ENCODE measurements at places on chromosomes 11 and 22.

GRCh38 chr22:27537501-27537900 is 264.1 kb downstream of the MN1 start:
- DNase-seq = no peak

GRCh38 chr22:27542602-27543001 is 259.0 kb downstream of the MN1 start:
- no peak for DNase-seq

DNA sequence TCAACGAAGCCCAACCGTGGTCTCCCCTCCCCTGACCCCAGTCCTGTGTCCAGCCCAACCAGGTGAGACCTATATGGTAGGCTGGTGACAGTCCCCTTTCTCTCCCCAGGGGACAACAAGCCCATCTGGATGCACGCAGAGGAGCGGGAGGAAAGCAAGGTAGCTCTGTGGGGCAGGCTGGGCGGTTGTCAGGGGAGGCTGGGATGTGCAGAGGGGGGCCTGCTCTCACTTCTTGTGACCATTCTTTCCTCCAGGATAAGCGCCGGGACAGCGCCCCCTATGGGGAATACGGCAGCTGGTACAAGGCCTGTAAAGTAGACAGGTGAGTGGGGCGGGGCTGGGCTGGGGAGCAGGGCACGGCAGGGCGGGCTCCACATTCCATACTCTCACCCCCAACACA is 3.5 kb upstream of the RAB1B start:
- peak; percentile 72 for DNase-seq

- peak; percentile 46 for DNase-seq
Observed at GRCh38 chr11:9250139-9250582, 15.0 kb downstream of the DENND5A start.

DNA sequence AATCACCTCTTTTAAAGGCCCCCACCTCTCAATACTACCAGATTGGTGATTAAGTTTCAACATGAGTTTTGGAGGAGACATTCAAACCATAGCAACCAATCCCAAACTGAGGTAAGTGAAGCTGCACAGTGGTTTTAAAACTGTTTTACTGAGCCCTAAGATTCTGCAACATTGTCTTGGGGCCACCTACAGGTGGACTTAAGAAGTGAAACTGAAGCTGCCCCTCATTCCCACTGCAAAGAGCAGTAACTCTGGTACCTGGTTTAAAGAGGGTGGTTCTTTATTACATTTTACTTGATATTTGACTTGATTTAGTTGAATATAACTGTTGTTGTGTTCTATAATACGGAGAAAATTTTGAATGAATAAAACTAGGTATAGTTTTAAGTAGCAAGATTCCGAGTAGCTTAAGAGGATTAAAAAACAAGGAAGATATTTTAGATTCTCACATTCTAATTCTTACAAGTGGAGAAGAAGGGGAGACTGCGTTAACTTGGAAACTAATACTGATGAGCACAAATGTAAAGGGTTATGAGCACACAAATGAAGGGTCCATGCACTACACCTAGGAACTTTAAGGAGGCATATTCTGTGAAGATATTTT is 26.7 kb downstream of the SYT9 start:
- DNase-seq = no peak

GRCh38 chr11:67354075-67355022 is 1.0 kb upstream of the POLD4 start:
- DNase-seq = no peak

DNA sequence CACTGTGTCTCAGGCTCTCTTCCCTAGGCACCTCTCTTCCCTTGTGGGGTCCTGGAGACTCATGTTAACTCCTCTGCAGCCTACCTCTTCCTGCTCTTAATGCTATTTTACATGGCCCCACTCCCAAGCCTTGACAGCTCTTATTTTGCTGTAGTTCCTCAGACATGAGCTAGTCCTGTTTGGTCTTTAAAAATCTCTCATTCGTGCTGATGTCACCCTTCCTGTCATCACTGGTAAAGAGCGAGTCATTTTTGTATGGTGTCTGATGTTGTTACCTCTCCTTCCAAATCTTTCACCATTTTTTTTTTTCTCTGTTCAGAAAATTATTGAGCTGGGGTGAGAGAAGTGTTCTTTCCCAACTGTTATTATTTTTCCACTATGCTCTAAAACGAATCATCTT is 84.8 kb upstream of the ZBED5 start:
- no peak for DNase-seq

DNA sequence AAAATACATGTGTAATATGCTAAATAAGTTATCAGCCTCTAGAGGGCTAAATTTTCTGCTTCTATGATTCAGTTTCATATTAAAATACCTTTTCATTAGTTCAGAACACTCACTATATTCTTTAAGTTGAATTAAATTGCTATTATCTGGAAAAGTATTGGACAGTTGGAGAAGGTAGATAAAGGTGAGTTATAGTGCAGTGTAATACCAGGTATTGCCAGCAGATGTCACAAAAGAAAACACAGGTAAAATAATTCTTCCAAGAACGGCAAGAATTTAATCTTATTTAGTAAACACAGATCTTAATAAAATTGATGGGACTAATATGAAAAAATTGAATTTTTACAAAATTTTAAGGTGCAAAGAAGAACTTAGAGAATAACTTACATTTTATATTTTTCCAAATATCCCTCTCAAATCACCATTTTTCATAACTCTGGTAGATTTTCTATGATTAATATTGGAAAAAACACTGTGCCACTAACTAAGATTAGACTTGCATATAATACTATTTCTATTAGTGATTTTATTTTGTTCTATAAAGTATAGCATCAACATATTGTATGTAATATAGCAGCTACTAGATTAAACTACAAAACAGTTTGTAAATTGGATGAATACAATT is 1.7 kb upstream of the LRRC4C start:
- DNase-seq = no peak

DNA sequence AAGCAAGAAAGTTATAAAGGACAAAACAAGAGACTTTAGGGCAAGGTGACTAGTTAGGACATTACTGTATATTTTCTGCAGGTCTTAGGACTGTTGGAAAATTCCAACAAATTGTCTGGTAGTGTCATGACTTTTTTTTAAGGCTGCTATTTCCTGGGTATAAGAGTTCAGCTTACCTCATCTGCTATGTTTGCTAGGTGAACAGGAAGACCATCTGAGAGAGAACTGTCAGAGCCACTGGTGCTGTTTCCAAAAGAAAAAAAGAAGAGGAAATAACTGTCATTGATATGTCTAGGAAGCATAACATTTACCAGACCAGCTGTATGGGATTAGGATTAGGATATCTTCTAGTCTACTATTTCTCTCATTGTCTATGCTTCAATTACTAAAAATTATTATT is 26.3 kb upstream of the MTCH2 start:
- no peak for DNase-seq

GRCh38 chr22:34105461-34106062 is 185.3 kb upstream of the LARGE1 start:
- peak; percentile 48 for DNase-seq

GRCh38 chr11:63901660-63902059 is 15.3 kb downstream of the RCOR2 start:
- no peak for DNase-seq

DNA sequence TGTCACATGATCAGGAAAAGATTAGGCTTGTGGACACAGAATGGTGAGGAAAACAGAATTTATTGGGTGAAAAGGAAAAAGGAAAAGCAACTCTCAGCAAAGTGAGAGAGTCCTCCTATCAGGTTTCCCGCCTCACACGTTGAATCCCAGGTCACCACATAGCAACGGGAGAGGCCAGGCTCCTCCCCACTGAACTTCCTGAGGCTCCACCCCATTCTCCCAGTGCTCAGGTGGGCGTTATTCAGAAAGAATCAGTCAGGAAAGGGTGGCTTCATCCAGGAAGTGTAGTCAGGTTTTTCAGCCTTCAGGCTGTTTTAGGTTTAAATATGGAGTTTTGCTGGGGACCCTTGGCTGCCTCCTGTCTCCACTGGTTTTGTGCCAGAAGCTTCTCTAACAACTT is 66.9 kb downstream of the SPON1 start:
- DNase-seq = no peak

- no peak for DNase-seq
Observed at GRCh38 chr11:113014262-113015097, 53.3 kb downstream of the NCAM1 start.

GRCh38 chr11:118340449-118340848 is 2.1 kb downstream of the CD3D start:
- no peak for DNase-seq

DNA sequence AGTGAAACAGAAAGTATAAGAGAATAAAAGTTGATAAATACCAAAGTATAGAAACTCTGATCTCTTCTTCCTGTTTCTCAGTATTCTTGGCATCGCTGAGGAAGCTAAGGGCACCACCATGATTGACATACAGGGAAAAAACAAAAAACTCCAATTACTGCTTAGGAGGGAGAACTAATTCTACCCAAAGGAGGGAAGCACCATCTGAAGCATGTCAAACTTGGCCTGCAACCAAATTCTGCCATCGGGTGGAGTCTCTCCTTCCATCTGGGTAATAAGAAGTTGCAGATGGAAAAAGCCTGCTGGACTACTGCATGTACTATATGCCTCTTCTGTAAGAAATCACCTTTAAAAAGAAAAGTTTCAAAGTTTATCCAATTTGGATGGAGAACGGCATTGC is 30.5 kb upstream of the PPP2R1B start:
- DNase-seq = no peak

DNA sequence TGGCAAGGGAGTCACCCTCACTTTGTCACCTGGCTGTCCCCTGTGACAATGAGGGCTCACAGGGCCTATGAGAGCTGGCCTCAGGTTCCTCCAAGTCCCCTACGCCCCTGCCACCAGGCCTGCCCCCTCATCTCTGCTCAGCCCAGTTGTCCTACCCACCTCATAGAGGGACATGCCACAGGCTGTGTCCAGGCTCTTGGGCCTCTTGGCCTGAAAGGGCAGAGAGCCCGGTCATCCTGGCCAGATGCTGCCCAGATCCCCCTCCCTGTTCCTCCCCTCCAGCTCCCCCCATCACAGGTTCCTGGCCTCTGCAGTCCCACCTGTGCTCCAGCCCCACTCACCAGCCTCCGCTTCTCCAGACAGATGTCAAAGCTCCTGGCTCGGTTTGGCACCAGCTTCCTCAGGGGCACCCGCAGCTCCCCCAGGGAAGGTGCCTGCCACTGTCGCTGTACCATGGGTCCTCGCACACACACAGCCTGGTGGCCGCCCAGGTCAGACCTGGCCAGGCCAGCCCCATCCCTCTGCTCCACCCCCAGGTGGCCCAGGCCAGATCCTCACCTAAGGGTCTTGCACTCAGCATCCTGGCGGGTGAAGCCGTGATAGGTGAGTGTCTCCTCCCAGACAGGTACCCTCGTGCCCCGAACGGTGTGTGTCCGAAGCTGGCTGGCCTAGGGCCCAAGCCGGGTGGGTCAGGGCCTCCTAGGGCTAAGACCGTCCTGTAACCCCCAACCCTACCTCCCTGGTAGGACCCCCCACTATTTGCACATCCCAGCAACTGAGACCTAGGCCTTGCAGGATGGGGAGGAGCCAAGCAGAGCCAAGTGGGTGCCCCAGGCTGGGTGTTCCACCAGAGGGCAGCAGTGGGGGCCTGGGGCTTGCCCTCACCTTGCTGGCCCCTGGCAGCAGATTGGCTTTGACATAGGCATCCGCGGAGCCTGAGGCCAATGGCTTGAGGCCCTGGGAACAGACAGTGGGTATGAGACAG is 8.3 kb downstream of the NDUFV1 start:
- DNase-seq = peak; percentile 85

- no peak for DNase-seq
Observed at GRCh38 chr22:42994917-42995562, 19.9 kb downstream of the PACSIN2 start.

GRCh38 chr11:67468456-67468758 is 644 bp downstream of the TMEM134 start:
- DNase-seq = no peak

DNA sequence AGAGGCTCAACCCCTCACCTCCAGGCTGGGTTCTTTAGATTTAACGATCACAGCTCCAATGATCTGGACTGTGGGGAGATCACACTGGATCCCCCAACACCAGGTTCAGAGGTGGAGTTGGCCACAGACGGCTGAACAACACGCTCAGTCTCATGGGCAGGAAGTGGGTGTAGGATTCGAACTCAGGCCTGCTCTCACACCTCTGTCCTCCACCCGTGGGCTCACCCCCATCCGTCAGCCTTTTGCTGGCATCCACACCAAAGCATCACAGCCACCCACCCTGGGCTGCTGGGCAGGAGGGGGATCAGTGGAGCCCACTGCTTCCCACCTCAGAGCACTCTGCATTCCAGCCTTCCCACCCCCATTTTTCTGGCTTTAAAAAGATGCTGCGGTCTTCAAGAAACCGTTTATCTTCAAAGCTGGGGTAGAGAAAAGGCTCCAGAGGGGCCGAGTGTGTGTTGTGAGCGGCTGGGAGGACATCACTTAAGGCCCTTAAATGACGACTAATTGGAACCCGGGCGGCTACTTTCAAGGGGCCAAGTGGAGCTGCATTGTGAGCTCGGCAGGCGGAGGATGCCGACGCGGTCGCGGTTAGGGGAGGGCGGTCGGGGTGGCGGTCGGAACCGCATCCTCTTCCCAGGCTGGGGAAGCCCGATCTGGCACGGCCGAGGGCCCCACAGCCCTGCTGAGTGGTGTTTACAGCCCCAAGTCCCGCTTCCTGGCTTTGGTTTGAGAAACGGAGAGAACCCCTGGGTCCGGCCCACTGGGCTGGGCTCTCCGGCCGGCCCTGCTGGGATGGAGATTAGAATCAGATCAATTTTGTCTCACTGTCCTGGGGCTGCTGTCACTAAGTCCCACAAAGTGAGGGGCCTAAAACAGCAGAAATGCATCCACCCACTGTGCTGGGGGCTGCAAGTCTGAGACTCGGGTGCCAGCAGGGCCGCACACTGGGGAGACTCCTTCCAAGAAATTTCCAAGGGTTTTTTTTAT is 15.9 kb upstream of the FGF3 start:
- no peak for DNase-seq

DNA sequence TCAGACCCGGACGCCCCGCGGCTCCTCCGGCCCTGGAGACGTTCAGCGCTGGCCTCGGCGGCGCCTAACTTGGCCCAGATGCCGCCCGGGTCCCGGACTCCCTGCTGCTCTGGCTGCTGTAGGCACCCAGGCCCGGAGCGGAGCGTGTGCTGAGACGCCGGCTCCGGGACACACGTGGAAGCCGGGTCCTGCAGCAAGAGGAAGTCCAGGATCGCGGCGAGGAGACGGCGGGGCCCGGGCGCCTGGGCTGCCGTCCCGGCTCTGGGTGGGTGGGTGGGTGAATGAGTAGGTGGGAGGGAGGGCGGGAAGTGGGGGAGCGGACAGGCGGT is 223 bp downstream of the WT1 start:
- DNase-seq = no peak

- peak; percentile 30 for DNase-seq
Observed at GRCh38 chr11:64619811-64620380, 28.9 kb downstream of the SLC22A12 start.
